Activated naive CD8-positive, alpha-beta T cell treated with anti-CD3 and anti-CD28 coated beads for 36 hours (primary cell): ENCODE measurements at places on chromosomes 5 and 9. TPM values are rescaled to one million over a fixed set of nuclear protein-coding genes. Genes with fewer than 3 reads are reported as not detected.

IL11RA gene
- 12.1 TPM for total RNA-seq

ZNF484 gene
- 7.0 TPM for total RNA-seq

IDNK gene
- total RNA-seq = 5.7 TPM

CA9 gene
- total RNA-seq = 1.5 TPM

PPP3R2 gene
- total RNA-seq = not detected

GNA14 gene
- not detected for total RNA-seq

FCN2 gene
- not detected for total RNA-seq

DNA sequence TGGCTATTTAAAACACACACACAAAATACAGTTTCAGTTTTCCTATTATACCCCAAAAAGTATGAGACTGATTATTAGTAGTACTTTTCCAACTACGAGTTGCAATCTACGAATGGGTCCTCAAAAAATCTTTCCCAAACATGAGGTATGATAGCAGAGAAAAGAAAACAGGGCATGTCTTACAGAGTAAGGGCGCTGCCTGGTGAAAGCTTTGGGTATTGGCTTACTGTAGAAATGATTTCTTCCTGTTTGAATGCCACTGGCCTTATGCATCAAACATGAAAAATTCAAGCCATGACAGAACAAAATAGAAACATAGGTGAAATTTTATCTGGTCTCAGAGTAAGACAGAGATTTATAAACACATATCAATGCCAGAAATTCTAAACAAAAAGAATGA, 448.0 kb downstream of the SPOCK1 start:
- H3K4me1 ChIP-seq = no peaks in the 10 kb centered on the region
- DNase-seq = no peak
- H3K27ac ChIP-seq = no peak overlapping the region
- H3K4me3 ChIP-seq = no peak overlapping the region
- no peaks in the 10 kb centered on the region for H3K36me3 ChIP-seq

GRCh38 chr9:90546200-90546599, 96.4 kb downstream of the DIRAS2 start:
- DNase-seq = no peak
- no peaks in the 10 kb centered on the region for H3K4me1 ChIP-seq
- H3K4me3 ChIP-seq = no peak overlapping the region
- H3K27ac ChIP-seq = no peak overlapping the region

DNA sequence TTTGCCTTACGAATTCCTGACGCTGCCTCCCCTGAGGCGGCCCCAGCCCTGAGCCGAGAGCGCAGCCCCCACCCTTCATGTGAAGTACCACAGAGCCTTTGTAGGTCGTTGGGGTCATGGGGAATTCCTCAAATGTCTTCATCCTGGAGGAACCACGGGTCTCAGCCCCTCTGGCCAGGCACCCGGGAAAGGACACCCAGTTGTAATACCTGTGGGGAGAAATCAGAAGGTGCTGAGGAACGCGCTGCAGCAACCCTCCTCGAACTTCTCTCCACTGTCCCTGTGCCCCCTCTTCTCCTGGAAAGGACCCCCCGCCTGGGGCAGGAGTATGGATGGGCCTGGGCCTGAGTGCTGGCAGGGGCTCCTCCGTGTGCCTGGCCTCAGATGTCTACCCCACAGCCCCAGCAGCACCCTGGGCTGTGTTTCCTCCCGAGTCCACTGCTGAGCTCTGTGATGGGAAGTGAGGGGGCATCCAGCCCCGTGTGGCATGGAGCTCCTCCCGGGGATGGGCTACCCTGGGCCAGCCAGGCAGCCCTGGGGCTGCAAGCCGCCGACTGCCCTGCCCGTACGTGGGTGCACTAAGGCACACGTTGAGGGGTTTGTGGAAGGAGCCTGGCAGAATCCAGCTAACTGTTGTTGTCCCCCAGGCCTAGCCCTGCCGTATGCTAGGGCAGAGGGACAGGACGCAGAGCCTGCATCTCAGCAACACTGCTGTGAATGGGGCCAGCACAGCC, 18.7 kb upstream of the SCGB3A1 start:
- DNase-seq = no peak
- H3K36me3 ChIP-seq = no peaks in the 10 kb centered on the region
- H3K27ac ChIP-seq = no peak overlapping the region
- H3K4me1 ChIP-seq = peaks cover 11% of the 10 kb centered on the region

- H3K27me3 ChIP-seq = no peaks in the 10 kb centered on the region
- no peak overlapping the region for H3K4me3 ChIP-seq
- H3K4me1 ChIP-seq = no peaks in the 10 kb centered on the region
- H3K27ac ChIP-seq = no peak overlapping the region
These were observed 311.9 kb upstream of the ANKH start for GRCh38 chr5:15183520-15183919.

GRCh38 chr5:127313847-127314473, 23.4 kb downstream of the MEGF10 start:
- DNase-seq = peak; percentile 55
- H3K36me3 ChIP-seq = no peaks in the 10 kb centered on the region
- no peaks in the 10 kb centered on the region for H3K27me3 ChIP-seq
- H3K4me3 ChIP-seq = no peak overlapping the region

DNA sequence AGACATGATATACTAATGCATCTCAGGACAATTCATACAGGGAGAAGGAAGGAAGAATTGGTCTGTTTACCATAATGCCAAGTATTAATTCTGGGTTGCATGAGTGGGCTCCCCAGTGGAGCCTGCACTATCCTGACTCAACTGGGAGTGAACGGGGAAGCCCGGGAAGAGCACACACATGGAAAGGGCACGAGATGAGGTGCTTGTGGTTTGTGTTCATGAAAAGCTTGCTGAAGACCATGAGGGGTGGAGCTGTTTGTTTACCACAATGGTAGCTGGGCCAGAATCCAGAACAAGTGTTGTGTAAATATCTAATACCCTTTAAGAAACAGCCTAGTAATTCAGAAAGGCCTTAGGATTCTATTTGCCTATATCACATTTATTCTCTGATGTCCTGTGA, 44.6 kb downstream of the POC5 start:
- DNase-seq = no peak
- no peak overlapping the region for H3K4me3 ChIP-seq
- peaks cover 31% of the 10 kb centered on the region for H3K4me1 ChIP-seq

- no peak overlapping the region for H3K27ac ChIP-seq
- H3K36me3 ChIP-seq = no peaks in the 10 kb centered on the region
- H3K27me3 ChIP-seq = peaks cover 5% of the 10 kb centered on the region
- peaks cover 28% of the 10 kb centered on the region for H3K4me1 ChIP-seq
- H3K4me3 ChIP-seq = no peak overlapping the region
- no peak for DNase-seq
These were observed 38.8 kb upstream of the SPRY4 start for GRCh38 chr5:142363619-142363963.

DNA sequence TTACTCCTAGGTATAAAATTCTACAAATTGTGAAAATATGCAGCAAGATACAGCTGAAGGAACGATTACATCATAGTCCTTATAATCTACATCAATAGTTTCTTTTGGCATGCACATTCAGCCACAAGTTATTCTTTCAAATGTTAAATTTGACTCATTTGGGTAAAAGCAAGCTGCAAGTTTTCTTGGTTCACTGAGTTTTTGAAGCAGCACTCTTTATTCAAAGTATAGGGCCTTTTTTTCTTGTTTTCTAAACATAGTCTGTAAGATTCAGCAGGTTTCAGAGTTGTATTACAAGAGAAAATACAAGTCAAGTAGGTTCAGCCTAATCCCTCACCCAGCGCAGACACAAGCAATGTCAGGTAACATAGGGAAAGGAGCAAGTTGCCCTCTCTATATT, 981.5 kb downstream of the PTPRD start:
- no peaks in the 10 kb centered on the region for H3K4me1 ChIP-seq
- DNase-seq = no peak
- H3K4me3 ChIP-seq = no peak overlapping the region
- H3K36me3 ChIP-seq = no peaks in the 10 kb centered on the region
- no peaks in the 10 kb centered on the region for H3K27me3 ChIP-seq

- no peaks in the 10 kb centered on the region for H3K4me1 ChIP-seq
- no peaks in the 10 kb centered on the region for H3K36me3 ChIP-seq
These were observed 233.3 kb downstream of the BNC2 start for GRCh38 chr9:16637218-16637617.

DNA sequence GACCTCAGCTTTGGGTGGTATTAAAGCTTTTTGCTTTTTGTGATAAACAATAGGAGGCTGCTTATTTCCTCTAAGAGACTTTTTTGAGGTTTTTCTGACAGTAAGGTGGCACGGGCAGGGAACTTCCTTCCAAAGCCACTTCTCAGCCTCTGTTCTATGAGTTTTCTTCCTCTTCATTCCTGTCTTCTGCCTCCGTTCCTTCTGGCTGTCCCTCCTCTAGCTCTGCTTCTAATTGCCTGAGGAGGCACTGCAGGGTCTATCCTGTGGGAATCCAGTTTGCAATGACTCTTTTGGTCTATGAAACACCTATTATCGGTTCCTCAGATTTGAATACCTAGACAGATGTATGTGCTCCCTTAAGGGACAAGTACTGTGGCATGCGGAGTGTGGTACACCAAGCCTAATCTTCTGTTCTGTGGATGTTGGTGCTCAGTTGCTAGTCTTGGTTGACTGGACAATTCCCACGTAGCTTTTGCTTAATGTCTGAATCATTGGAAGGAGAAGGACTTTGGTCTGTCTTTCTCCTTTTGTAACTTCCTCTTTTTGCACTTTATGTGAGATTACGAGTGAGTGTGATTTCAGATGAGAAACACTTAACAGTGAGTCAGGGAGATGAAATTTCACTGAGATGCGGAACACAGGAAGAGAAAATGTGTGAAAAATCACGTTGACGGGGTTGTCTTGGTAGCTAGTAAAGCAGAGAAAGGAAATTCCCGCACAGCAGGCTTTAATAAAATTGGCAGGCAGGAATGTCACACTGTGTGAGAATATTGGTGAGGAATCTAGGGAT, 305.2 kb downstream of the EFNA5 start:
- H3K27ac ChIP-seq = no peak overlapping the region
- H3K4me3 ChIP-seq = no peak overlapping the region
- peaks cover 4% of the 10 kb centered on the region for H3K27me3 ChIP-seq
- H3K36me3 ChIP-seq = no peaks in the 10 kb centered on the region
- no peak for DNase-seq

GRCh38 chr5:122789461-122790171, 14.7 kb downstream of the SNX2 start:
- H3K27ac ChIP-seq = no peak overlapping the region
- no peak for DNase-seq
- H3K4me1 ChIP-seq = peaks cover 15% of the 10 kb centered on the region
- no peak overlapping the region for H3K4me3 ChIP-seq

DNA sequence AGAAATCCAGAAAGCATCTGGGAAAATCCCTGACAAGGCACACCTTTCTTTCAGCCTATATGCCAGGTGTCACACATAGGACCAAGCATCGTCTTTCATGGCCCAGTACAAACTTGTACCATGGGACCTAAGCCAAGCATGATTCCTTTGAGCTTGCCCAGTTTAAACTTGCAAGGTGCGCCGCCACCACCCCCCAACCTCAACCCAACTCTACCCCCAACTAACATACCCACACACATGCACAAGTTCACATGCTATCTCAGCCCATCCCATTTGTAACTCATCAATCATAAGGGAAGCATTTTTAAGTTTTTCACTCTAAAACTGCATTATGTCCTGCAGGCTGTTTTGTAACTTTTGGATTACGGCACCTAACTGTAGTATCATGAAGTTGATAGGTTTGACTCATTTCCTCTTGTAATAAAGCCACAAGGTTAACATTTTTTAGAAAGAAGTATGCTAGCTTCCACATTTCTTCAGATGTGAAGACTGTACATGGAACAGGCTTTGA, 145.9 kb upstream of the FST start:
- H3K4me1 ChIP-seq = no peaks in the 10 kb centered on the region
- H3K4me3 ChIP-seq = no peak overlapping the region

GRCh38 chr9:4226331-4227250, 73.3 kb downstream of the GLIS3 start:
- peaks cover 42% of the 10 kb centered on the region for H3K4me1 ChIP-seq
- H3K27me3 ChIP-seq = peaks cover 14% of the 10 kb centered on the region
- DNase-seq = no peak
- H3K27ac ChIP-seq = peak overlapping the region; percentile 30
